PC-3 (cell line): ENCODE measurements at places on chromosomes 11 and 22. TPM values are rescaled to one million over a fixed set of nuclear protein-coding genes. Genes with fewer than 3 reads are reported as not detected.

The GSTT2B gene
- total RNA-seq = 2.6 and 3.2 TPM in 2 replicates

The PPARA gene
- total RNA-seq = 6.0 and 7.7 TPM in 2 replicates

The MAPK8IP1 gene
- total RNA-seq = 7.1 and 10.5 TPM in 2 replicates

The CHST1 gene
- total RNA-seq = not detected in 2 replicates

The C11orf86 gene
- total RNA-seq = not detected in 2 replicates

GRCh38 chr11:110919241-110919922 is 207.1 kb upstream of the ARHGAP20 start:
- DNase-seq = no peak

GRCh38 chr11:6570691-6571427 is 32.6 kb downstream of the RRP8 start:
- DNase-seq = no peak

DNA sequence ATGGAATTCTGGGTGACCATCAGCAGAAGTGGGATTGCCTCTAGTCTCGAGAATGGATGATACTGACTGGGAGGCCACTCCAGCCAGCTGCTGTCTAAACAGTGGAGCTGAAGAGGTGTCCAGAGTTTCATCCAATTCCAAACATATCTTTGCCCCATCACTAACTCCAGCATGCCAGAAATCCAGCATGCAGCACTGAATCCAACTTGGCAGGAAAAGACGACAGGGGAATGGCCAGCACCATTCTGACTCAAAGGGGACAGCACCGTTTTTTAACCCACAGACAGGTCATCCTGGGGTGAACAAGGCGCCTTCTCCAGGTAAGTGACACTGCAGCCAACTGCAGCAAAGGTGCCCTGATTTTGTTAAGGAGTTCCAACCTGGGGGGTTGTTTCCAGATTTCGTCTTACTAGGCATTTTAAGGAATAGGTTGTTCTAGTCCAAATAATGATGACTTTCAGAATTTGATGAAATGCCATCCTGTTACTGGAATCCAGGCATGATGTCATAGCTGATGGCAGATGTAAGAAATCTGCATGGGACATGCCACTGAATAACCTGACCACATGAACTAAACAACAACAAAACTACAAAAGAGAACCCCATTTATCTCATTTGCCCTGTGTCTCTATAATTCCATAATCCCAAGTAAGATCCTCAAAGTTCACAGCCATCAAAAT is 32.3 kb downstream of the FEZ1 start:
- DNase-seq = no peak

- DNase-seq = no peak
Measured at GRCh38 chr11:36195496-36196354, 93.5 kb downstream of the COMMD9 start.

- peak; percentile 38 for DNase-seq
Measured at GRCh38 chr11:134252346-134253187, 585 bp downstream of the THYN1 start.

DNA sequence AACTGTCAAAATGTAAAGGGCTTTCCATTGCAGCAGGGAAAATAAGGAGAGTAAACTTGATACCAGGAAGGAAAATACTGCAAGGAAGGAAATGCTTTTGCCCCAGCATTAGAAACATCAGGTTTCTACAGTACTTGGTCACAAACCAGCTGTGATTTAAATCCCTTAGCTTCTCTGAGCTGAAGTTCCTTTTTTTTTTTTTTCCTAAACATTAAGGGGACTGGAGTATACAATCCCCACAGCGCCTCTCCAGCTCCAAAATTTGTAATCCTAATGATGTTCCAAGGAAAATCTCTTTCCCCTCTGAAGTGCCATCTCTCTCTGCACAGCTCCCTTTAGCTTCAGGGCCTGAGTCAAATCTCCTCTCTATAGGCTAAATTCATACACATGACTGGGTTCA is 220.5 kb upstream of the PITPNB start:
- DNase-seq = no peak

DNA sequence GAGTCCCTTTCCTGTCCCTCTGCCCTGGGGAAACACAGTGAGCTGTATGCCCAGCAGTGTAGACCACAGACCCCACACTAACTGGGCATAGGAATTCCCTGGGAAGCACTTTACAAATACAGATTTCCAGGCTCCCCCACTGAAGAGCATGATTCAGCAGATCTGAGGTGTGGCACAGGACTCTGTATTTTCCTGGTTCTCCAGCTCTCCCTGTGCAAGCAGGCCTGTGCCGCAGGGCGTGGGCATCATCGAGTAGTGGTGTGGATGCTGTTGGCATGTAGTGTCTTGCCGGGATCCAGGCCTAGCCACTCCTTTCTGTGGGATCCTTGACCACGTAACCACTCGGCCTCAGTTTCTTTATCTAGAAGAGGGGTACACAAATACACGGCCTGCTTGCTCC is 49.9 kb downstream of the GALNT18 start:
- no peak for DNase-seq

GRCh38 chr22:24706732-24707469 is 67.6 kb downstream of the PIWIL3 start:
- DNase-seq = no peak

DNA sequence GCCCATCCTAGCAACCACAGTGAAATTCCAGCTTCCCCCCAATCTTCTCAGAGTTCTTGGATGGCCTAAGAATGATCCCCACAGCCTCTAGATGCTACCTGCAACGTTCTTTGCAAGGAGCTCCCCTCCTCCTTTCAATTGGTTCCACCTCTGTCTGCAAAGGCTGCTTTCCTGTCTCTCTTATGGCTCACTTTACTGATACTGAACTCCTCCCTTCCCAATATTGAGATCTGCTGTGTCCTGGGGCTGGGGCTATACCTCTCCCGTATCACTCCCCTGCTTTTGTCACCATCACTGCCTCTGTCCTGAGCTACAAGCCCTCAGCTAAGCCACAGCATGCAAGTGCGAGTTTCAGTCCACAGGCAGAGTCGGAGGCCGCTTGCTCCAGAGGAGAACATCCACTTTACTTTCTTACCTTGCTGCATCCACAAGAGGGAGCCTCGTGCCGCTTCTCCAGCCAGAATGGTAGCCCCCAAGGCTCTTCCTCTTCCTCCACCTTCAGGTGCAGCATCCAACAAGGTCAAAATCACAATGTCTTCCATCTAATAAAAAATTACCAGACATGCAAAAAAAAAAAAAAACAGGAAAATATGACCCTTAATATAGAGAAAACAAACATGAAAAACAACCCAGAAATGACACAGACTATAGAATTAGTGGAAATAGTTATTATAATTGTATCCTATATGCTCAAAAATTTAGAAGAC is 48.6 kb upstream of the TMEM45B start:
- peak; percentile 69 for DNase-seq

DNA sequence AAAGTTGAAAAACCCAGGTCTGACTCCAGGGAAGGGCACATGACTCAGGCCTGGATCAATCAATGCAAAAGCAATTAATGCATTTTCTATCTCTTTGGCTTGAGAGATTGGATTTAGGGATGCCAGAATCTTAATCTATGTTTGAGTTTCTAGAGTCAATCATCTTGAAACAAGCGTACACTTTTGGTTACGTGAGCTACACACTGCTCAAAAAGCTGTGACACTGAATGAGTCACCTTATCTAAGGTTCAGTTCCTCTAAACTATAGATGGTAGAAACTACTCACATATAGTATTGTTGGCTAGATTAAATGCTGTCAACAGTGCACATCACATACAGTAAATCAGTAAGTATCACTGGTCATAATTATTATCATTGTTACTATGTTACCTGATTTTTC is 24.2 kb downstream of the MRE11 start:
- DNase-seq = peak; percentile 15

GRCh38 chr11:91959411-91959810 is 265.2 kb upstream of the FAT3 start:
- DNase-seq = no peak

GRCh38 chr11:126317432-126317755 is 13.5 kb downstream of the DCPS start:
- DNase-seq = no peak

DNA sequence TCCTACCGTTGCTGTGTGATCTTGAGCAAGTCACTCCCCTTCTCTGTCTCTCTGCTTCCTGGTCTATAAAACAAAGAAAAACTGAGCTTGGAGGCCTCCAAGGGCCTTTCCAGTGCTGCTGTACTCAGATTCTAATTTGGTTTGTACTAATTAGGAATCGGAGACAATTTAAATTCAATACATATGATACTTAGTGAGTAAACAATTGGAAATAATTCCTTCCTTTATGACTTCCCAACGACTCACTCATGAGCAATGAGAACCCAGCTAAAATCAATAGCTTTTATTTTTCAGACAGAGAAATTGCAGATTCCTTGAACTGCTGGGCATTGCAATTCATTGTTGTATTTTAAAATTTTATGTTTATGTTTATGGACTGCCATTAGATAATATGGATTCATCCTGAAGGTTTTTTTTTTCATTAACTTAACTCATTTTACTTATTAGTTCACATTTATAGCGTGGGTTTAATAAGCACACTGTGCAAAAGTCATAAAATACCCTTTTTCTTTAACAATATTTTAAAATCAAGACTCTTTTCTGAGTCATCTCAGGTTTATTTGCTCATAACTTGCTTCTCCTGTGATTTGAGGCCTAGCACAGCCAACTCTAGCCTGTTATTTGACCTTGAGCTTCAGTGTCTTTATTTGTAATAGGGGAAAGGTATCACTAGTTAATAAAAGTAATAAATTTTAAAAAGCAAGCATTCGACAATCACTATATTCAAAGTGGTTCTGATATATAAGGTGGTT is 95.8 kb downstream of the TP53I11 start:
- DNase-seq = peak; percentile 56

- DNase-seq = no peak
Measured at GRCh38 chr22:32623943-32624342, 149.3 kb downstream of the FBXO7 start.

DNA sequence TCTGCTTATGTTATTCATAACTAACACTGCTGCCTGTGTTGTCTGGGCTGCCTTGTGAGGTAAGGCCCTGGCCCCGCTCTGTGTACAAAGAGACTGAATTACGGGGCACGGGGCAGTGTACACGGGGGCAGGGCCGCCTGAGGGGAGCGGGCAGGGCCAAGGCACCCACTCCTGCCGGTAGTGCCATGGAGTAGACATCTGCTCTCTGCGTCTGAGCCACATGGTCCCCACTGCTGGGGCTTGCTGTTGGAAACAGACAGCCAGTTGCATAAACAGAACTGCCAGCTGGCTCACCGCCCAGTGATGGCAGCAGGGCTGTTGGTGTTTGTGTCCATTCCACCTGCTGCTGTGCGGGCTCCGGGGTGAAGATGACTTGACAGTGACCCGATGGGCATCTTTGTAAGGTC is 19.8 kb downstream of the FAM118A start:
- DNase-seq = no peak

DNA sequence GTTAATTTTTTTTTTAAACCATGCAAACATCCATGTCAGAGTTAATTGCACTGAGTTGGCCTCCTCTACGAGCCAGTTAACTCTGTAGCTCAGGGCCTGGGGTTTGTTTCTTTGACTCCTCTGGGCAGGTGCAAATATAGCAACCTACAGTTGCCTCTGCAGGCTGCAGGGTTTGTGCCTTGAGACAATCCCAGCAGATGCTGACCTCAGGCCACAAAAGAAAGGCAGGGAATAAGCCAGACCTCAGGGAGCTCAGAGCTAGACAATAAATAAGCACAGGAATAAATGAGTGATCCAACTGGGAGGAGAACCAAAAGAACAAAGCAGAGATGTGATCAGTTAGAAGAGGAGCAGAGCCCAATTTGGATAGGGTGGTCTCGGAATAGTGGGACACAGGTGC is 390.8 kb downstream of the SHANK2 start:
- no peak for DNase-seq

DNA sequence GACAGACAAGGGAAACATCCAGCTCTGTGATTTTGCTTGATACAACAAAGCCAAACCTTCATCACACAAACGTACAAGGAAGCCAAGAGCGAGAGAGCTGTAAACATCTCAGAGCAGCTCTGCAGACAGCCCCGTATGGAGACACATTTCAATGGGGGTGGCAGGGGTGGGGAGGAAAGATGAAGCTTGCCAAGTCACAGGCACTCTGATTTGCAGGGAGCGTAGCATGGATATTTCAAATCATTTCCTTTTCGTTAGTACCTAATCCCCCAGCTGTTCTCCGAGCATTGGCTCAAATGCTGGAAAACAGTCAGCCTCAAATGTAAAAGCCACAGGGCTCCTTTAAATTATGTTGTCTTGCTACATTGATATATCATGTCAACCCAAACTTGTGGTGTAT is 458.9 kb upstream of the CADM1 start:
- no peak for DNase-seq

- no peak for DNase-seq
Measured at GRCh38 chr11:69537126-69537525, 55.7 kb downstream of the LINC01488 start.

- peak; percentile 1 for DNase-seq
Measured at GRCh38 chr22:30538280-30538679, 8.3 kb downstream of the SEC14L6 start.
